ENCODE measurements at places on chromosomes 3 and 15.

- DNase-seq, result peak; percentile 79
Measured at GRCh38 chr3:126982471-126983175, at the start of gene PLXNA1. Gene PLXNA1 (plus strand): TSS chr3:126983115. CDS start chr3:126988594, 5,479 bp downstream.

- no peak for DNase-seq
Measured at GRCh38 chr15:97968380-97968779, 7.9 kb downstream of the ARRDC4 start.

DNA sequence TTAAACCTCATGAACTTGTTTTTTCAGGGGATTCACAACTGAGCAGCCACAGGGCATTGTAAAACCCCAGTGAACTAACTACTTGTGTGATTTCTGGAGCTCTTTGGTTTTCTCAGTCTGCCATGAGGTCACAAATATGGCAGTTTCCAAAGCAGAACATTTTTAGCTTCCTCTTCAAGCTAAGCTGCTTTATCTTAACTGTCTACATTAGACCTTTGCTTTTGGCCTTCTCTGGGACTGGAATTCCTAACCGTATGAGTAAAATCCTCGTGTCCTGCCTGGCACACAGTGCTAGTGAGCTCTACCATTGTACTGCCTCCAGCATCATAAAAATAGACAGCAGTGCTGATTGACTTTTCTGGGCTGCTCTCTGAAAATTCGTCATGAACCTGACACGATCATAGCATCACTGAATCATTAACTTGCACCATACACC, 22.1 kb downstream of the CDIN1 start:
- no peak for DNase-seq

DNA sequence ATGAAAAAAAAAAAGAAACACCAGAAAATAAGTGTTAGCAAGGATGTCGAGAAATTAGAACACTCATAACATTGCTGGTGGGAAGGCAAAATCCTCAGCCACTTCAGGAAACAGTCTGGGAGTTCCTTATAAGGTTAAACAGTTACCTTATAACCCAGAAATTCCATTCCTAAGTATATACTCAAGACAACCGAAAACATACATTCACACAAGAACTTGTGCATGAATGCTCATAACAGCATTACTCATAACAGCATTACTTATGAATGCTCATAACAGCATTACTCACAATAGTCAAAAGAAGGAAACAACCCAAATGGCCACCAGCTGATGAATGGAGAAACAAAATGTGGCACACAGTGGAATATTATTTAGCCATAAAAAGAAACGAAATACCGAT, 34.8 kb upstream of the DCP1A start:
- DNase-seq, result no peak

DNA sequence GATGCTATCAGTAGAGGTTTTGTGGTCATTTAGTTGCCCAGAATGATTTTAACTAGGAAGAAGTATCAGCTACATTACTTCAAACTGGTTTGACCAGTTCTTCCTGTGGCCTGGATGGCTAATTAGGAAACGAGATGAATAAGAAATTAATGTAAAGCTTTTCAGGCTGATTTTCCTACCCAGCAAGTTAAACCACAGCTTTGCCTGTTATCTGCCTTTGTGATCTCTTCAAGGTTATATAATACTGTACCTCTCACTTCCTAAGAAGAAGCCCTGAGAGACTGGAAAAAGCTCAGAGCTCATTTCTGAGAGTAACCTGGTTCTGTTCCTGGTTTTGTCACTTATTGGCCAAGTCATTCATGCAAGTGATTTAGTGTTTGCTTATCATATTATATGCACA, 782.2 kb upstream of the GOLIM4 start:
- DNase-seq, result no peak

DNA sequence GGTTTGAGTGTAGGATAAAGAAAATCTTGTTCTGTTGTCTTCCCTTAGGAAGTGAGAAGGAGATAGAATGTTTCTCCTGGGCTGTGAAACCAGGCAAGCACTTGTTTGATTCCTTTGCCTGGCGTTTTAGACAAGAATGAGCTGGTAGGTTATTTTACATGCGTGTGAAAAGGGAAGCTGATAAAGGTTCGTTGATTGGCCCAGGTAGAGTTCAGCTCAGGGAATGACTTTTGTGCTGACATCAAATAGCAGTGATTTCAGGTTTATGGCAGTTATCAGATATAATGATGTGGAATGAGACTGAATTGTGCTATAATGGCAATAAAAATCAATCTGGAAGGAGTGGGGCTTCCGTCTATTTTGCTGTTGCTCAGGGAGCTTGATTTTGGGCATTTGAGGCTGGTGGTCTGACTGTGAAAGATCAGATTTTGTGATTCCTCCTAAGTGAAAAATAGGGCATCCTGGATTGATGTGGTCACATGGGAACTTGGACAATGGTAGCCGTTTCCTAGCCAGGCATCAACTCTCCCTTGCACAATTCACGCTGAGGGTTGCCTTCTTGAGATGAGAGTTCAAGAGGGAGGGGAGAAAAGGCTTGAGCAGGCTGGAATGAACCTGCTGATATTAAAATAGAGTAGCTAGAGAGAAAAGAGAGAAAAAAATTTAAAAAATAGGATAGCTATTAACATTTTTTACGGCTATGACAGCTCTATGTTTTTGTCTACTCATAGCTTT, 388.9 kb downstream of the EDEM1 start:
- no peak for DNase-seq

DNA sequence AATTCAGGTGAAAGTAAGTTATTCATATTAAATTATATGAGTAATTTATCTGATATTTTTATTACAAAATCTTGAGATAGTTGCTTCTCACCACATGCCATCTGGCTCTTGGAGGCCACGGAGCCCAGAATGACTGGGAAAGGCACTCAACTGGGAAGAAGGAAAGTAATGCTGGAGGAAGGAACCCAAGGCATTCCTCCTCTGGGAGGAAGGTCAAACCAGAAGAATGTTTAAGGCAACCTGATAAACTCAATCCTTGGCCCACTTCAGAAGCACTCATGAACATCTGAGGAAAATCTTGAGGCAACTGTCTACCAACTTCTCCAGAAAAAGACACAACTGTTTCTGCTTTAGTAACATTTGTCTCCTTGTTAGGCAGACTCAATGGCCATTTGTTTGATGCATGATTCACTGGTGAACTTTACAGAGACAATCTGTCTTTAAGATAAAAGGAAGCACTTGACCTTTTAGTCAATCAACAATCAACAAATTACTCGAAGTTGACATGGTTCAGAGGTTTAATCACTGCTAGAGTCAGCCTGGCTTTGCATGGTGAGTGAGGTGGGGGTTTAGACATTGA, 261.4 kb upstream of the MME start:
- no peak for DNase-seq

GRCh38 chr3:141900343-141900742, 23.9 kb downstream of the ATP1B3 start:
- DNase-seq, result no peak

Data from stimulated activated CD8-positive, alpha-beta memory T cell treated with anti-CD3 and anti-CD28 coated beads, Interleukin-12 subunit alpha, Interleukin-12 subunit beta, amount 100 ng/mL, for 1 hour (primary cell).